Fibroblast of the aortic adventitia (primary cell): ENCODE measurements at places on chromosomes 2 and 18.

- no peak for DNase-seq
These were observed 515.3 kb upstream of the MEX3C start for GRCh38 chr18:51712821-51713220.

DNA sequence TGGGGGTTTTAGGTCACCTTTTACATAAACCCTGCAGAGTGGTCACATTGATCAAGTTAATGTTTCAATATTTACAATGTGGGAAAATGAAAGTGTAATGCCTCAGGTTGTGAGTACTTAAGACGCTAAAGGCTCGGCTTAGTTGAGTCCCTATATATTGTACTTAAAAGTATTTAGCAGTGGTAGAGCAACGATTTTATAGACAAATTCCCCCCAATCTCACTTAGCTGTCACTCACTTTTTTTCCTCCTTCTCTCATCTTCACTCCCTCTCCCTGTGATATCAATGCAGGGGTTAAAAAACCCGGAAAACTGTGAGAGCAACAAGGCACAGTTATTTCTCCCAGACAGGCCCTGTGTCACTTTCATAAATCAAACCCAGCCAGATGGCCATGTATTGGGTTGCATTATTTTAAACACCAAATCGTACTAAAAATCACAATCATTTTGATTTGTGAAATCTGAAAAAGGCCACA, 5.4 kb downstream of the POU3F3 start:
- DNase-seq: no peak

- DNase-seq: peak; percentile 94
These were observed 66.4 kb downstream of the MCFD2 start for GRCh38 chr2:46849046-46849715.

- peak; percentile 46 for DNase-seq
These were observed 30.0 kb upstream of the BMP10 start for GRCh38 chr2:68901199-68901514.

GRCh38 chr2:77873506-77873905, 351.3 kb upstream of the LRRTM4 start:
- DNase-seq: no peak
